IPS DF 19.7 (cell line): ENCODE measurements at places on chromosomes 5 and 9.

DNA sequence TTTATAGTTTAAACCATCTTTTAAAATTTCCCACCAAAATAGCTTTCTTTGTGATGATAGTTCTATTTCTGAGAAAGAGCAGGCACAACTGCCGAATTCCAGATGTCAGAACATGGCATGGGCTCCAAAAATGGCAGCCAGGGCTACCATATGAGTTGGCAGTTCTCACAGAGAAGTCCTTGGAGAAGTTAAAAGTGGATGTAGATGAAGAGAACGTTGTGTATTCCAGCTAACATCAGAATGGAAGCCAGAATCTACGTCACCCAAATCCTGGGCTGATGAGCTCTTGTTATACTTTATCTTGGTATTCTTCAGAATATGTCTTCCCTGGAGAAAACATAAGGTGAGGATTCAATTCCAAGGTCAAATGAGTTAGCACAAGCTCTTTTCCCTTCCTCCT, 66.9 kb upstream of the BASP1 start:
- no peak for DNase-seq

GRCh38 chr5:31285025-31285424, 91.5 kb downstream of the CDH6 start:
- no peak for DNase-seq

- no peak for DNase-seq
Observed at GRCh38 chr5:93721511-93721910, 19.9 kb downstream of the POU5F2 start.

DNA sequence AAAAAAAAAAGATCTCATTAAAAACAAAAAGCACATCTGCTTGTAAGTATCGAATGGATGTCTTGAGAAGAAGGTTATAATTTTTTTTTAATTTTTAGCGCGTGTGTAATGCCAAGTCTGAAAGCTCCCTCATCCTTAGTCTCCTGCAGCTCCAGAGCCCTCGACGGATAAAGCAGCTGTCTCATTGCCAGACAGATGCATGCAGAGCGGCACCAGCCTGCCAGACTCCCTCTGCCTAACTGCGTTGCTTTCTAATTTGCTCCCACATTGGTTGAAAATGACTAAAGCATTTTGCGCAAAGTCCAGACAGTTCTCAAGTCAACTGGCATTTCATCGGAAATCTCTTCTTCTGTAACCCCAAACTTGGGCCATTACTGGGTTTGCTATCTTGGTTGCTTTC, 29.4 kb downstream of the OLFM1 start:
- DNase-seq: no peak
